Dermis blood vessel endothelial cell (primary cell): ENCODE measurements at places on chromosomes 1 and 21.

DNA sequence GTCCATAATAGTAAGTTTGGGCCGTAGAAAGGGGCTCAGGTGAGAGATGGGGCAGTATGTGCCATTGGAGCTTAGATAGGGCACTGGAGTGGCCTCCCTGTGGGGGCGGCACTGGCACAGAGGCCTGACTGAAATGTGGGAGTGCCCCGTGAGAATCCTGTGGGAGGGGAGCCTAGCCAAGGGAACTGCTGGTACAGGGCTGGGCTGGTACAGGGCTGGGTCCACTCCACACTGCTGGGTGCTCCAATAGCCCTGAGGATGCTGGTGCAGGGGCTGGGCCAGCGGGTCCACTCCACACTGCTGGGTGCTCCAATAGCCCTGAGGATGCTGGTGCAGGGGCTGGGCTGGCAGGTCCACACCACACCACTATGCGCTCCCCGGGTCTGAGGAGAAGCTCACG, 44.8 kb upstream of the PWP2 start:
- DNase-seq, result no peak

DNA sequence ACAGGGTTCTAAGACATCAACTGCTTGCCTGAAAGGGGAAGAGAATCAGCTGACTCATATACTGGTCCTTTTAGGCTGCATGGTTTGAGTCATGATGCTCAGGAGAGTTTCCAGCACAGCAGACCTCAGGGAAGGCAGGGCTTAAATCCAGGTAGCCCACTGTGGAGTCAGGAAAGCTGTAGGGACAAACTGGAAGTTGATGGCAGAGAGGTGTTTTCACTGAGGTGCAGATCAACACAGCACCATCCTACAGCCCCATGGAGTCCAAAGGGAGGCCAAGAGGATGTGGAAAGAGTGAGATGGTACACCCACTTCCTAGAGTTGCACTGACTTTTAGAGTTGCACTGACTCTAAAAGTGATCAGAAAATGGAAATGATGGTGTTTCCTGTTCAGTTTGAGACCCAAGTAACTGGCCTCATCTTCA, 252.4 kb upstream of the DUSP10 start:
- no peak for DNase-seq

DNA sequence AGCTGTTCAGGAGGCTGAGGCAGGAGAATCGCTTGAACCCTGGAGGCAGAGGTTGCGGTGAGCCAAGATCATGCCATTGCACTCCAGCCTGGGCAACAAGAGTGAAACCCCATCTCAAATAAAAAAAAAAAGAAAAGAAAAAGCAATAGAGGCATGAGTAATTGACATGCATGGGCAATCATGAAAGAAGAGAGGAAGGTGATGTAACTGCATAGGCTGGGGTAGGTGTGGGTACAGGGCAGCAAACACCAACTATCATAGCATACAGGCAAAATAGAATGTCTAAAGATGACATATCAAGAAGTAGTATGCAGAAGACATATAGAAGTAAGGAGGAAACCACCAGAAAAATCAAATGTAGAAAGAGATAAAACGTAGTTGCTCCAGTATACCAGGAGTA, 19.0 kb upstream of the MGST3 start:
- no peak for DNase-seq

GRCh38 chr1:79220509-79220908, 214.0 kb upstream of the ADGRL4 start:
- no peak for DNase-seq

DNA sequence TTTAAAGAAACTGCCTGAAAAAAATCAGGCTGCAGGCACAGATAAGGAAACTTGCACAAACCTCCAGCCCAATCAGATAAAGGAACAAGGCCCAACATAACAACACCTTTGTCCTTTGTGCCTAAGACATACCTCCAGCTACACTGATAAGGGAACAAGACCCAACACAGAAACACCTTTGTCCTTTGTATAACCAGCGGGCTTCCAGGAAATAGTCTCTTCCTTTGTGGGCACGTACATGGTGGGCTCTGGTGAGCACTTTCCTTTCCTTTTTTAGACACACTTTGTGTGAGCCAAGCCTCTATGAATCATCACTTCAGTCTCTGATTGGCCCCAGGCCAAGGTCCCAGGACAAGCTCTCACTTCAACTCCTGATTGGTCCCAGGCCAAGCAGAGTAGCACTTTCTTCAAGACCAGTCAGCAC, 23.6 kb downstream of the ZNF670 start:
- peak; percentile 91 for DNase-seq

DNA sequence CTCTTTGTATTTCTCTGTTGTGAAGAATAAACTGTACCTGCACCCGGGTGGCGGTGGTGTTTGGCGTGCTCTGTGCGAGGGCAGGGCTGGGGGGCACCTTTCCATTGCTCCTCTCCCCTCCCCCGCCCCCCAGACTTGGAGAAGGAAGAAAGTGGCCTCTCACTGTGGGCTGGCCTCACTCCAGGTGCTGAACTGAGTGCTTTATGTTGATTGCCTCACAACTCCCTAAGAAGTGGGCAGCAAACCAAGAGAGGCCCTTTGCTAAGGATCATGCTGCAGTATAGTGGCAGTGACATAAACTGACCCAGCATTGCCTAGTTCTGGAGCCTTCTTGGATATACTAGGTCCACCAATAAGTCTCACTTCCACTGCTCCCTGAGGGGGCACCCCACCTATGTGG, 20.2 kb downstream of the A3GALT2 start:
- no peak for DNase-seq

DNA sequence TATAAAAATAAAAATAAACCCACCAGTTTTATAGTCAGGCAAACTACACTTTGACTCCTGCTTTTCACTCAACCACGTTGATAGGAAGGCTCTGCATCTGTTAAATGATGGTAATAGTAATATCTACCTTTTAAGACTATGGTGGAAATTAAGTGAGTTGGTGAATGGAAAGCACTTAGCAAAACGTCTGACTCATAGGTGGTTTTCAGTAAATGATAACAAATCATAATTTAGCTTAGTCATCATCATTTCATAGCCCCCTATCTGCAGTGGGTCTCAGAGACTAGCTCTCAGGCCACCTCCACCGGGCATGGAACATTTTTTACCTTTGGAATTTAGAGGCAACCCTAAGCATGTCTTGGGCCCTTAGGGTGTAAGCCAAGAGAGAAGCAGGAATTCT, 160.0 kb downstream of the PDE4B start:
- DNase-seq, result peak; percentile 34

DNA sequence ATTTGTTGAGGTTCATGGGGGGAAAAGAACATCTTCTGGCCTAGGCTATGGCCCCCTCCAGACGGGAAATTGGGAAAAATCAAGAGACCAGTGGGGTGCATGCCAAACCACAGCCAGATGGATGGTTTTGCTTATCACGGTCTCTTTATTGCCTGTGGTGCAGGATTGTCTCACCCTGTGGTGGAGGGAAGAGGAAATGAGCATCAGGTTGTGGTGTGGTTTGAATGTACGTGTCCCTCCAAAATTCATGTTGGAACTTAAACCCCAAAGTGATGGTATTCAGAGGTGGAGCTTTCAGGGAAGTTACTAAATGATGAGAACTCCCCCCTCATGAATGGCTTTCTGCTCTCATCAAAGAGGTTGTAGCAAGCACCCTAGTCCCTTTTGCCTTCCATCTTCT, 525.7 kb downstream of the NPHP4 start:
- DNase-seq, result no peak

DNA sequence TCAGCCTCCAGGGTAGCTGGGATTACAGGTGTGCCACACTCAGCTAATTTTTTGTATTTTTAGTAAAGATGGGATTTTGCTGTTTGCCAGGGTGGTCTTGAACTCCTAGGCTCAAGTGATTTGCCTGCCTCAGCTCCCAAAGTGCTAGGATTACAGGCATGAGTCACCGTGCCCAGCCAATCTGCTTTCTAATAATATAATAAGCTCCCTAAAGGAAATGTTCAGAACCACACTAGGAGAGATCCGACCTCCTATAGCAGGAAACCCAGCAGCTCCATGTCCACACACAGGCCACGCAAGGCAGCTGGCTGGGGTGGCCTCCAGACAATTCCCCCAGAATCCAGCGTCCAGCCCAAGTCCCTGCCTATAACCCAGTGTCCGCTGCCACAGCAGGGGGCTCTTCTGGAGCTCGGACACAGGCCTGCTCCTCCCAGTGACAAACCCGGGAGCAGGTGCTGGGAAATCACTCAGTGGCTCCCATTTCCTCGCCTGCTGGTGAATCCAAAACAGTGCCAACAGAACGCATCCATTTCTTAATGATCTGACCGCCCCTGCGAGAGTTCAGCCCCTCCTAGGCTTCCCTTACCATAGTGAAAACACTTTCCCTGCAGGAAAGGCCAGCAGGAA, 7.5 kb downstream of the RIPK4 start:
- no peak for DNase-seq

DNA sequence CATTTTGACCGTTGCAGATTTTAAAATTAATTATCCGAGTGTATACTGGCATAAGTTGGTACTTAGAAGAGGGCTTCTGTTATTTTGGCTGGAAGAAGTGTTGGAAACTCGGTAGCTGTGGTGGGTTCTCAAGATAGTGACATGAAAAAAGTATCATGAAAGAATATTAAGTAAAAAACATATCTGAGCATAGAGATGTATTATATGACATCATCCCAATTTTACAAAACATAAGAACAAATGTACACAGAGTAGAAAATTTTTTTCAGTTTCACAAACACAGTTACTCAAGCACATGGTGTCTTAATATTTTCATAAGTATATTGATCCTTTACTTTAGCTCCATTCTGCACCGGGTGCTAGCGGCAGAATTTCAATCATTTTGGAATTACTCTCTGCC, 684 bp downstream of the IFI16 start:
- DNase-seq, result no peak

DNA sequence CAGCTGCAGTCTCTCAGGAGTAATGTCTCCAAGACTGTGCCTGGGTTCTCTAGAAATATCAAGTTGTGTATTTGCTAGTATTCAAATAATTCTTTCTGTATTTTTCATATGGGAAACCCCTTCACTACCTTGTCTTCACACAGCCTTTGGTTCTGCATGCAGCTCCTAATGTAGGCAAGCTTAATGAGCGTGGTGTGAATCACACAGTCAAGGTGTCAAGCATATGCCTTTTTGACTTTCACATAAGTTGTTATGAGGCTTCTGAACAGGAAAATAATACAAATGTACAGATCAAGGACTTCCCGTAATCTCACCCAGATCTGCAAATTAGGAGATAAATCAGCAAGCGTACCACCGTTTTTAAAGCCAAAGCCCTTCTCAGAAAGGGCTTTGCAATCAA, at the start of gene FCRL3:
FCRL3 (minus strand) TSS at position 38 of the 400 bp plus-strand sequence. CDS start 280 bp downstream, outside the sequence.
- no peak for DNase-seq

DNA sequence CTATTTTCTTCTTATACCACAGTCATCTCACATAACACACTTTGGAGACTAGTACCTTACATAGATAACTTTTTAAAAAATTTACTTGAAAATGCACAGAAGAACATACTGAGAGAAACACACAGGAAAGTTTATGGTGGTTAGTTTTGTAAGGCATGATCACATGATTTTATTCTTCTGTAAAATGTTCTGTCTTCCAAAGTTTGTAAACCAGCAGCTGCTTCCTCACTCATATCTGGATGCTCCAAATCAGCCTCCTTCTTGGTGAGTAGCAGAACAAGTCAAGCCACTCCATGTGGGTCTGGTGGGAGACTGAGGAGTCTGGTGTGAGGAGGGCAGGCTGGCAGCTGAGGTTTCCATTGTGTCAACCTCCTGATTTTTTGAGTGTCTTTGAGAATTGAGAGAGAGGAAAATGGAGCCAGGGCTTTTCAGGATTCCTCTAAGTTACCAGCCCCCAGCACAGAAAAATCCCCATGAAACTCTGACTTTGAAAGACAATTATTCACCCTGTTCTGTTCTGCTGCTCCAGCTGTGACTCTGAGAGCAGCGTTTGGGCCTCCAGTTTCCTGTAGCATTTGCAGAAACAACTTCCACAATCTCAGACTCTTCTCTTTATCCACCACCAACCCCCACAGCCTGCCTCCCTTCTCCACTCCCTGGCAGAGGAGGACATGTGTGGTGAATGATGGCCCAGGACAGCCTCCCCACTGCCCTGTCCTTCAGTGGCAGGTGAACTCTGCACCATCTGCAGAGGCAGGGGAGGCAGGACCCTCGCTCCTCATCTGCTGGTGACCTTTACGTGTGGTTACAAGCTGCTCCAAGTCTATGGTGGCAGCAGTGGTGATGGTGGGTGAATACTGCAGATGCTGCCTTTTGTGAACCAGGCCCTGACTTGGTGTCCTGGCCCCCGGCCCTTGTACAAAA, 82.3 kb downstream of the FCRL5 start:
- DNase-seq, result no peak

- no peak for DNase-seq
Measured at GRCh38 chr1:18646786-18647410, 16.3 kb downstream of the PAX7 start.

DNA sequence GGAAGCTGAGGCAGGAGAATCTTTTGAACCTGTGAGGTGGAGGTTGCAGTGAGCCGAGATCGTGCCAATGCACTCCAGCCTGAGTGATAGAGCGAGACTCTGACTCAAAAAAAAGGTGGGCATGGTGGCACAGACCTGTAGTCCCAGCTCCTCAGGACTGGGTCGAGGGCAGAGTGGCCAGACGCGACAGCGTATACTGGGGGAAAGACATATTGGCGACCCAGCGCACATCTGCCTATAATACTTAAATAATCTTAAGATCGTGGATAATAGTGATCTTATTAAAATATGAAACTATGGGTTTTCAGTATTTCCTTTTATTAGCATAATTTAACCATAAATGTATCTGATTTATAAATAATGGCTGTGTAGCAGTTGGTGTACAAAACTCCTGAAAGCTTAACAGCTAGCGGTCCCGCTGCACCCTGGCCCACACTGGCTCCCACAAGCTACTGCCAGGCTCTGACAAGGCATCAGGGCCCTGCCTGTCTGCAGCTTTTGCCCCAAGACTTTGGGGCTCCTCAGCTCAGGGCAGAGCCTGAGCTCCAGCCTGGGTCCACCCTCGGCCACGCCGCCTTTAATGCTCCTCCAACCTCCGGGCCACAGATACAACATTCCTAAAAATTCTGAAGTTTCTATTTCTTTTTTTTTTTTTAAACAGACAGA, 2.7 kb upstream of the AURKAIP1 start:
- DNase-seq, result no peak

DNA sequence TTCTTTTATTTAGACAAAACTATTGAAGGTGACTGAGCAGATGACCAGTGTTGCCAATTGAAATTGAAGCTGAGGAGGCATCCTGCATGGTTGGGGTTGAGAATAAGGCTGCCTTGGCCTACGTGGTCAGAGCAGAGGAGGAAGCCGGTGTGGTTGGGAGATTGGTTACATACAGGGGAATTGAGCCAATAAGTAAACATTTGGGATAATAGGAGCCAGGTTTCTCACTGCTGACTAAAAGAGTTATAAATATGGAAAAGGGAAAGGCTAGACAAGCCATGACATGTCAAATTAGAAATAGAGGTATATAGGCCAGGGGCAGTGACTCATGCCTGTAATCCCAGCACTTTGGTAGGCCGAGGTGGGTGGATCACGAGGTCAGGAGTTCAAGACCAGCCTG, 15.8 kb downstream of the SNX7 start:
- no peak for DNase-seq

GRCh38 chr1:94027721-94028515, 93.0 kb downstream of the ABCA4 start:
- DNase-seq, result no peak

DNA sequence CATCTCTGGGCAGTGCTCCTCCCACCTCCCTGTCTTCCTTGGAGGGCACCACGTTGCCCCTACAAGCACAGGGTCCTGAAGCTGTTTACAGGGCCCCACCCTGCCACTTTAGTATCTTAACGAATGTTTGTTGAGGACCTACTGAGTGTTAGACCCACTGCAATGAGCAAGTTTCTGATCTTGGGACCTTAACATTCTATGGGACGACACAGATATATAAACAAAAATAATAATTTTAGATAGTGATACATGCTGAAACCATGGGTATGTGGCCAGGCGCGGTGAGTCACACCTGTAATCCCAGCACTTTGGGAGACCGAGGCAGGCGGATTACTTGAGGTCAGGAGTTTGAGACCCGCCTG, 10.1 kb downstream of the ENTREP3 start:
- DNase-seq, result no peak
